ENCODE measurements at places on chromosomes 6 and 20.
A peak's percentile ranks its signal among the peaks of the same experiment; 100 is the strongest.

DNA sequence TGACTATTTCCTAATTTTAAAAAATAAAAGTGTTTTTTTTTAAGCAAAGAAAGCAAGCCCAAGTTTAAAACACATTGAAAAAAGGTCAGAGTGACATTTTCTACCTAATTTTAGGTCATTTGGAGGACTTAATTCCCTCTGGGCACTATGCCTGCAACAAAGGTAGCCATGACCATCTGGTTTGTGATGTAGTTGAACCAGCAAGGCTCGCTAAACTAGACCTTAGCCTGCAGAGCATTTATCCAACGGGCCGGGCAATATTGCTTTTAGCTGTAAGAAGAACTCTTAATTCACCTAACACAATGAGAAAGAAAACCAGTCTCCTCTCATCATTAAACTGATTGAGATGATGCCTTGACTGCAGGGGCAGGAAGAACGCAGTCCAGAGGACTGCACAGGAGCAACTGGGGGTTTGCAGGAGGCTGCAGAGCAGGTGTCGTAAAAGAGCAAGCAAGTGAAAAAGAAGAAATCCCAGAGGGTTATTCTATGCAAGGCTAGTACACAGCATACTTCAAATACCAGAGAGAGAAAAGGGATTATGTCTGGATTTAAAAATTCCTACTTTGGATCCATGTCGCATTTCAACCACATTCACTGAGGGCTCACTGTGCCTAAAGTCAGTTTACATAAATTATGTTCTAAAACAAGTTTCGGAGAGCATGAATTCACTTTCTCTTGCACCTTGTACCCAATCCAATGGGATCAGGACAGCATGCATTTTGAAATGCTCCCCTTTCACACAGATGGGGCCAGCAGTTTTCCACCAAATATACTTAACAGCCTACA lies 12.8 kb downstream of the TRAF3IP2 start:
- no peak for DNase-seq

DNA sequence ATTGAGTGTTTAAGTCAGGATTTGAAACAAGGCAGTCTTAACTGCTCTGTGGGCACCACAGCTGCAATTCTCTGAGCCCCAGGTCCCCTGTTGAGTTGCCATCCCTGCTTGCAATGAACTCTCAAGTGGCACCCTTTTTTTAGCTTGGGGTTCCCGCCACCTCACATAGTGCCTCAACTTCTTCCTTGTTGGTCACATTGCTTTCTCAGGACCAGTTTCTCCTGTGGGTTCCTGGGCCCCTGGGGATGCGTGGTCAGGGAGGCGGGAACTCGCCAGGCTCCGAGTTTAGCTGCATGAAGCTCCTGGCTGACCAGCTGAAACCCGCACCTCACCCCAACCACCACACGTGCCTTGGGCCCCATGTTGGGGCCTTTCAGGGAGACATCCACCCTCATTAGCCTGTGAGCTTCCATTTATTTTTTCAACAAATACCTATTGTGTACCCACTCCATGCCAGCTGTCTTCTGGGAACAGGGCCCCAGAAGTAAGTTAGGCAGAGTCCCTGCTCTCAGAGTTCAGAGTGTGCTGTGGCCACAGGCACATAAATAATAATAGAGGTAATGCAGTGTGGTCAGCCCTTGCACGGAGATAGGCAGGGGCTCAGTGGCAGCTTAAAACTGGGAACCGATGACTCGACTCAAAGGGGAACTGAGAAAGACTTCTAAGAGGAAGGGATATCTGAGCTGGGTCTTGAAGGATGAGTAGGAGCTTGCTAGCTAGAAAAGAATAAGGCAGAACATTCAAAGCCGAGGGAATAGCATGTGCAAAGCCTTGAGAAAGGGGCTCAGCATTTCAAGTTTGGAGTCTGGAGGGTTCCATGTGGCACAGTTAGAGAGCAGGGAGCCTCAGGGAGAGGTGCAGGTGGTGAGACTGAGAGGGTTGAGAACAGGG lies 33.9 kb upstream of the FAM83D start:
- DNase-seq = peak; percentile 68

- no peak for DNase-seq
Observed at GRCh38 chr6:166977621-166978525, 21.3 kb upstream of the CEP43 start.

DNA sequence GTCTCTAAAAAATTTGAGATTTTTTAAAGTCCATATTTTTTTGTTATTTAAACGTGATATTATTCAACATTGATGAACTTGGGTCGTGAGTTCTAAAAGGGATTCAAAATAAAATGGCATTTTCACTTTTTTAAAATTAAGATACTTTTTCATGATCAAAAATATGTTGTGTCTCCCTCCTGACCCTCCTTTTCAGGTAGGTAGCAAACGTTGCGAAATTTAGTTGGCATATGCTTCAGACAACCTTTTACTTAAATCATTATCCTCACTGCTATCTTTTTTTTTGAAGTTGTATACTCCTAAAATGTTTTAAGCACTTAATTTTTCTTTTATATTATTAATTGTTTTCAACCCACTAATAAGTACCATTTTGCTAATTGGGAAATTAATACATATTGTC lies 133.5 kb downstream of the ARHGAP18 start:
- DNase-seq = no peak

DNA sequence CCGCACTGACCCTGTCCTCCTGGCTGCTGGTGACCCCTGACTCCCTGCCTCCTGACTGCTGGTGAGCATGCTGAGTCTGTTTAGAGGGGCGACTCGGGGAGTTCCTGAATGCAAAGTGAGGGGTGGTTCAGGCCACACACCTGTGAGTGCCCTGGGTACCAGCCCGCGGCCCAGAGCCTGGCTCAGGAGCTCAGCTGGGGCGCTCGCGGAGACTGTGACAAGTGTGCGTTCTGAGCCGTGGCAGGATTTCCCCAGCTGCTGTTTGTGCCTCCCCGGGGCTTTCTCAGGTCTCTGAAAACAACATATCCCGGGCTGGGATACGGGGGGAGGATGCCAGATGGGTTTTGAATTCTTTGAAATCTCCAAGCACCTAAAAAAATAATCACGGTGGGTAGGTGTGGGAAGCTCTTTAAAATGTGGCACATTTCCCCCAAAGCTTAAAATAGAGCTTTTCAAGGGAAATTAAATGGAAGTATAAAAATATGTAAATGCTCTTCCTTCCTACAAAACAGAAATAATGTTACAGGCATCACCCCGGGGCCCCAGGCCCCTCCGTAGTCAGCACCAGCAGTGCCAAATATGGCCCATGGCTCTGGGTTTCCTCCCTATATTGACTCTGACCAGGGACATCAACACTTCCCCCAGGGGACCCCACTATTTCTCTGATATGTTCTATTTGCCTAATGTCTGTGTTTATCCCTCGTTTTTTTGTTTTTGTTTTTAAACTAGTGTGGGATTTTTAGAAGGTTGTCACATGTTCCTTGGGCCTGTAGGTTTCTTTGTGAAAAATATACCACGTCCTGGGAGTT lies 49.9 kb upstream of the TAGAP start:
- no peak for DNase-seq

All from HL-60 (cell line).